NCI-H1694 (cell line): ENCODE measurements at places on chromosomes 3 and 15.

DNA sequence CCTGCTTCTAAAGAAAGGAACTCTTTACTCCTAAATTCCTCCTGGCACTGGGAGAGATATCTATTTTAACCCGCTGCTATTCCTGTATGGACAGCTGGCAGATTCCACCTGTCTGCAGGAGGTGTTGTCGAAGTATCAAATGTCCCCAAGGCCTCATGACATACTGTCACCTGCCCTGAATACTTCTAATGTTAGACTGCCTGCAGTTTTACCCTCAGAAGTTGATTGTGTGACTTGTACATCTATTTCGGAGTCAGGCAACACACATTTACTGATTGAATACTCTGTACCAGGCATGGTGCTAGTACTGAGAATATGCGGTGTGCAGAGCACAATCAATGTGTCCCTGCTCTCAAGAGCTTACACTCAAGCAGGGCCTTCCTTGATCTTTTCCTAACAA lies 38.6 kb downstream of the PDZRN3 start:
- no peak for DNase-seq

GRCh38 chr15:66598095-66598815 lies 32.5 kb upstream of the LCTL start:
- DNase-seq = no peak

- DNase-seq = no peak
These were observed 7.9 kb downstream of the VGLL4 start for GRCh38 chr3:11635680-11636393.

DNA sequence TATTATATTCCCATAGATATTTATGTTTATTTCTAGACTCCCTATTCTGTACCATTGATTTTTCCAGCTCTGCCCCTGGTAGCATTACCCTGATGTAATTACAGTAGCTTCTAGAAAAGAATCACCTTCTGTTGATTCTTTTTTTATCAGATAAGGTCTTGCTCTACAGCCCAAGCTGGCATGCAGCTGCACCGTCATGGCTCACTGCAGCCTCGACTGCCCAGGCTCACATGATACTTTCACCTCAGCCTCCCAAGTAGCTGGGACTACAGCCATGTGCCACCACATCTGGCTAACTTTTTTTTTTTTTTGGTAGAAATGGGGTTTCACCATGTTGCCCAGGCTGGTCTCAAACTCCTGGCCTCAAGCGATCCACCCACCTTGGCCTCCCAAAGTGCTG lies 41.8 kb downstream of the SLC24A1 start:
- DNase-seq = no peak

DNA sequence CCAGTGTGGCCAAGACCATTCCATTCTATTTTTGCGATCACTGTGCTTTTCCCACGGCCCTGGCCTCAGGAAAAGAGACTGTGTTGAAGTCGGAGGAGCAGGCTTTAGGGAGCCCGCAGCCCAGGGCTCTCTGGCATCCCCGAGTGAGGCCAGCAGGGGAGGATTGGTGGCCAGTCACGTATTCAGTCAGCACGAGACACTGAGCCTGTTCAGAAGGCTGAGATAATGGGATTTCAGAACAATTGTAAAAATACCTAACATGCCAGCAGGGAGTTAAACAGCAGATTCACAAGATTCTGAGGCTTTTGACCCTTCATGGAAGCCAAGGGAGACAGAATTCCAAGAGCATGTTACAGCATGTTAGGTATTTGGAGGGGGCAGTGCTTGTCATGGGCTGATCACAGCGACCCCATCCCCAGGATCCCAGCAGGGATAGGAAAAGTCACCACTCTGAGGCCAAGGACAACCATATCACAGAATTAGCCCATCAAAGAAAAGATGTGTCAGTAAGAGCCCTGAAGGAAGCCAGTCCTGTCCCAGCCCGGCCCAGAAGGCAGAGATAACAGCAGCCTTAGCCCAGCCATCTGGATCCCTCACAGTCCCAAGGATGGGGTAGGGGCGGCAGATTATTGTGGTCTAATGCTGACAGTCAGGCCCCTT lies 40.6 kb downstream of the AMOTL2 start:
- DNase-seq = no peak

- DNase-seq = no peak
These were observed 397.1 kb upstream of the KCNMB2 start for GRCh38 chr3:178139116-178139515.

DNA sequence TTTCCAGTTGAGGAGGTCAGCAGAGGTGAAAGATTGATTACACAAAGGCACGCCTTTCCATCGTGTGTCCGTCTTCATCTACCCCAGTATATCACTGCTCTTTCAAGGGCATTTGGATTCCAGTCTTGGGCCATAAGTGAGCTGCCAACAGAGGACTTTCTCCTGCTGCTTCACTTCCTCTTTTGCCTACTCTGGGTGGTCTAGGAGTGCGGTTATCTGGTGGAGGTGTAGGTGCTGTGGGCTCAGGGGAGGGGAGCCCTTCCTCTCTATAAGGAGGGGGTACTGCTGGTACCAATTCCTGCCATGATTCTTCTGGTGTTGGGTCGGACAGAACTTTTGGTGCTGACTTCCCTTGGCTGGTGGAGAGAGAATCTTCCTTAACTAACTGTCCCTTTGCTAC lies 83.1 kb upstream of the VEPH1 start:
- DNase-seq = no peak
